ENCODE measurements at places on chromosomes 7 and 10. TPM values are rescaled to one million over a fixed set of nuclear protein-coding genes. Genes with fewer than 3 reads are reported as not detected.

The TWIST1 gene
- 1.8 TPM for total RNA-seq

The PDZD7 gene
- 0.29 TPM for total RNA-seq

The LRRC4 gene
- 15.9 TPM for total RNA-seq

The OR6B1 gene
- not detected for total RNA-seq

The NEUROG3 gene
- 7.3 TPM for total RNA-seq

The SLC16A9 gene
- 13.7 TPM for total RNA-seq

The CALY gene
- total RNA-seq = 2.5 TPM

The RPP38 gene
- total RNA-seq = 19.0 TPM

The PARP12 gene
- total RNA-seq = 3.4 TPM

The SEMA4G gene
- 57.1 TPM for total RNA-seq

The WEE2 gene
- total RNA-seq = 0.16 TPM

The ST7 gene
- 21.9 TPM for total RNA-seq

The DLX6 gene
- 0.38 TPM for total RNA-seq

The HOGA1 gene
- 11.9 TPM for total RNA-seq

The DNAH11 gene
- 1.6 TPM for total RNA-seq

The LRIT1 gene
- not detected for total RNA-seq

The BICC1 gene
- total RNA-seq = 4.9 TPM

The HOXA6 gene
- total RNA-seq = not detected

DNA sequence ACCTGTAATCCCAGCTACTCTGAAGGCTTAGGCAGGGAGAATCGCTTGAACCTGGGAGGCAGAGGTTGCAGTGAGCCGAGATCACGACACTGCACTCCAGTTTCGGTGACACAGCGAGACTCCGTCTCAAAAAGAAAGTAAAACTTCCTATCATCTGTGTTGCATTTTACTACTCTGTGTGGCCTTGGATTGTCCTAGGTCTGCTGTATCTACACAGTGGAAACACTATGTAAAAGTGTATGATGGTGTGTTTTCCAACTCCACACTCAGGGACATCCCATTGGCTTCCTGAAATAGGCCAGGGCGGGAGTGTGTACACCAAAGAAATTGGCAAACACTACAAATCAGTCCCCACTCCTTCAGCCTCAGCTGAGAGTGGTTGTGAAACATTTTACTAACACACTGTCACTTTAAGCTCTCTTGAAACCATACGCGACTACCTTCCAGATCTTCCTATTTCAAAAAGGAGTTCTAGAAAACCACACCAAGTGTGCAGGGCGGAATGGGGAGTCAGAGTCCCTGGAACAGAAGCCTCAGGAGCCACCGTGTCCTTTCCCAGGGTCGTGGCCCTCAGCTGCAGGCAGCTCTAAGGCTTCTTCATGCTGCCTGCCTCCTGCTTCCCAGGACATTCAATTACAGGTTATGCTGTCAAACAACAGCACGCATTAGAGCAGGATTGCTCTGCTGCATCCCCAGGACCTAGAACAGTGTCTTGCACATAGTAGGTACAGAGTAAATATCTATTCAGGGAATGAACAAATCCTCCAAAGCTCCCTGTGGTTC, 275.4 kb downstream of the PARD3 start:
- DNase-seq = no peak
- H3K36me3 ChIP-seq = peaks cover 2% of the 10 kb centered on the region
- H3K4me3 ChIP-seq = no peak overlapping the region
- peak overlapping the region; percentile 87 for H3K27ac ChIP-seq
- H3K27me3 ChIP-seq = no peaks in the 10 kb centered on the region

DNA sequence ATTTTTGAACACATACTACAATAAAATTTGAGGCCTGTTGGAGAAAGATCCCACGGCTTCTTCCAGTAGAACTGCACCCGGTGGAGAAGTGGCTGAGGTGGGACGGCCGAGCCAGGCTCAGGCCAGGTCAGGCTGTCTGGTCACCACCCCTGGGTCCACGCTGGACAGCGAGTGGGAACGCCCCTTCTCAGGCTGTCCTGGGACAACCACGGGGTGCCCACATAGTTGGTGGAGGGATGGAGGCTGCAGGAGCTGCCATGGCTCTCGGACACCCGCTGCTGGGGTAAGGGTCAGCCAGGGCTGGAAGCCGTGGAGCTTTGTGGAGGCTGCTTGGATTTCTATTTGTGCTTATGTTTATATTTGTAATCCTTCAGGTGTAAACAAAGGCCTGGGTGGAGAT, 206.5 kb downstream of the DNAJB6 start:
- no peak overlapping the region for H3K4me3 ChIP-seq
- H3K36me3 ChIP-seq = no peaks in the 10 kb centered on the region
- H3K27ac ChIP-seq = no peak overlapping the region
- H3K27me3 ChIP-seq = peaks cover 28% of the 10 kb centered on the region
- no peak for DNase-seq

GRCh38 chr10:97034958-97035769, 150.6 kb downstream of the SLIT1 start:
- H3K36me3 ChIP-seq = no peaks in the 10 kb centered on the region
- no peak for DNase-seq

GRCh38 chr7:66845379-66846095, 75.5 kb upstream of the TMEM248 start:
- H3K4me3 ChIP-seq = peak overlapping the region; percentile 95
- DNase-seq = no peak
- no peaks in the 10 kb centered on the region for H3K27me3 ChIP-seq

GRCh38 chr10:122648599-122649428, 50.8 kb downstream of the C10orf120 start:
- H3K27ac ChIP-seq = no peak overlapping the region
- peaks cover 54% of the 10 kb centered on the region for H3K27me3 ChIP-seq
- no peak overlapping the region for H3K4me3 ChIP-seq
- H3K4me1 ChIP-seq = no peaks in the 10 kb centered on the region
- peak; percentile 50 for DNase-seq

DNA sequence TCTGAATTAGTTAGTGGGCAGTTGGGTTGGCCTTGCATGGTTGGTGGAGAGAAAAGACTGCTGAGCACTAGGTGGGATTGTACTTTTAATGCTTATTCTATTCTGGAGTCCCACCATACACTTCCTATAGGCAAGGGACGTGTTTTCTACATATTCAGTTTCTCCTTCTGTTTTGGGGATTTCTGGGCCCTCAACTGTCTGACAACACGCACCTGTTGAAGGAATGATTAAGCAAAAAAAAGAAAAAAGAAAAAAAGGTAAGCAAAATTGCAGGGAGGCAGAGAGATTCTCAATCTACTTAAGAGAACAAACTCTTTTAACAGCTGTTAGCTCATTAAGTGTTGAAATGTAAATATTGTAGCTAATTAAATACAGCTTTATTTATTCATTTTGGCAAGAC, 541.3 kb downstream of the CALN1 start:
- H3K36me3 ChIP-seq = no peaks in the 10 kb centered on the region
- DNase-seq = no peak
- H3K27me3 ChIP-seq = no peaks in the 10 kb centered on the region
- no peak overlapping the region for H3K4me3 ChIP-seq
- H3K27ac ChIP-seq = no peak overlapping the region

DNA sequence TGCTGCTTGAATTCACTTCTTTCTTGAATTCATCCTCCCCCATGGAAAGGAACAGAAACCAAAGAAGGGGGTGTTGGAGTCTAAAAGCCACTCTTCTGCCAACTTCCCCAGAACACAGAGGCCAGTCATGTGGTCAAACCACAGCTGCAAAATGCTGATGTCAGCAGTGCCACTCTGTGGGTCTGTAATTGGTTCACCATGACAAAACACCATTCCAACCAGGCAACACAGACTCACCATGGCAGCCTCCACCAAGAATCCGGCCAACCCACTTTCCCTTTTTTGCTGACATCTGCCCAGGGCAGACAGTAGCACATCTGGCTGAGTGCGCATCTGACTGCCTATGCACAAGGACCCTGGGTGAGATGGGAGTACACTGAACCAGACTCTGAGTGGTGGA, 16.8 kb downstream of the OSBPL3 start:
- H3K4me3 ChIP-seq = no peak overlapping the region
- H3K4me1 ChIP-seq = peaks cover 11% of the 10 kb centered on the region
- no peaks in the 10 kb centered on the region for H3K27me3 ChIP-seq
- DNase-seq = no peak
- H3K36me3 ChIP-seq = no peaks in the 10 kb centered on the region

DNA sequence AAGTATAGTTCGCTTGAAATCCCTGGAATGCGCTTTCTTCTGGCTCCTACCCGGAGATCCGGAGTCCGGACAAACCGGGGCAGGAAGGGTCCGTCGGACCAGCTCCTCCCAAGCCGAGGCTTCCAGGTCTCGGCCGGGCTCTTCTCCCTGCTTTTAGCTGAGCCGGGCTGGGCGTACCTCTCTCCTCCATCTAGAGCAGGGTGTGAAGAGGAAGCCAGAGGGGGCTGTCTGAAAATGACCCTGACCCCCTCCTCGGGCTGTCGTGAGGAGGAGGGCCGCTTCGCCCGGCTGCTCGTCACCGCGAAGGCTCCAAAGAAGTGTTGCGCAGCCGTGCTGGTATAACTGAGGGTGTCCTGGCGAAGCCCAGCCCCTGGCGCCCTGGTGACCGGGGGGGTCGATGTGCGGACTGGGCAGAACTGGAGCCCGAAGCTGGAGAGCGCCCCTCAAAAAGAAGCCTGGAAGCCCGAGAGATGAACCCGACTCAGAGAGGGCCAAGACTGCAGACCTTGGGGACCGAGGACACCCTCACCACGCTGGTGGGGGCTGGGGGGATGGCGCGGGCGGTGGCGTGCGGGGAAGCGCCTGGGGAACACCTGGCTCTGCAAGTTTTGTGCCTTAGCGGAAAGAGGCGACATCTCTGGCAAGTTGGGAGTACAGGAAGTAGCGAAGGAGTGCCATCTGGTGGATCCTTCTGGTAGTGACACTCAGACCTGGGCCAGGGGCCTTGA, 5.7 kb downstream of the KAZALD1 start:
- peaks cover 2% of the 10 kb centered on the region for H3K4me1 ChIP-seq
- peak; percentile 72 for DNase-seq
- no peaks in the 10 kb centered on the region for H3K36me3 ChIP-seq
- peak overlapping the region; percentile 72 for H3K4me3 ChIP-seq

DNA sequence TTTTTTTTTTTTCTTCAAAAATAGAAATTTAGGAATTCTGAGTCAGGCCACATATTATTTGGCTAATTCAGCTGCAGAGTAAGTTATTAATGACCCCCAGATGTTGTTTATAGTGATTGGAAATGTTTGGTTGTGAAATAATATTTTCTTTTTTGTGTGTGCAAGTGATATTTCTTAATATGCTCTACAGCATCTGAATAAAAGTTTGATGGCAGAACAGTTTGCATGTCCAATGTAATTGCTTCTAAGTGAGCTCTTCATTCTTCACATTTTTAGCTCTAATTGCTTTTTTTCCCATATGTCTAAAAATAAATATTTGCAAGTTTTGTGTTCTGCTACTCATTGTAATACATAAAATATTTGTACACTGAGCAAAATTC, 116.0 kb downstream of the ARID5B start:
- H3K36me3 ChIP-seq = peaks cover 5% of the 10 kb centered on the region
- DNase-seq = no peak
- peaks cover 35% of the 10 kb centered on the region for H3K4me1 ChIP-seq
- H3K4me3 ChIP-seq = no peak overlapping the region
- no peaks in the 10 kb centered on the region for H3K27me3 ChIP-seq

DNA sequence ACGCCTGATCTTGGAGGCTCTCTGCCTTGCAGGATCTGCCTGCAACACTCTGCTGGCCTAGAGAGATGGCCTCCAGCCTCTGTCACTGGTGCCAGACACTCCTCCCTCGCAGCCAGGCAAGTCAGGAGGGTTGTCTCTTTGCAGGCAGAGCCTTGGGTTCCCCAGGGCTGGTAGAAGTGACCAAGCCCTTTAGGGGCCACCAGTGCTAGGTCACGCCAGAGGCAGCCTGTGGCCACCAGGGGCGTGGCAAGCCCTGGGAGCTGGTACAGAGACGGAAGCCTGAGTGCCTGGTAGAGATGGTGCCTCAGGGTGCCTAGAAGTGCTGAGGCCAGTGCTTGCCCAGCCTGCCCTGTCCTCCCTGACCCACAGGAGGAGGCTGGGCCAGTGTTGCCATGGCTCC, 9.1 kb downstream of the ADCYAP1R1 start:
- no peaks in the 10 kb centered on the region for H3K4me1 ChIP-seq
- H3K4me3 ChIP-seq = no peak overlapping the region
- no peak overlapping the region for H3K27ac ChIP-seq
- no peaks in the 10 kb centered on the region for H3K36me3 ChIP-seq
- peaks cover 49% of the 10 kb centered on the region for H3K27me3 ChIP-seq
- no peak for DNase-seq

- DNase-seq = no peak
- H3K36me3 ChIP-seq = no peaks in the 10 kb centered on the region
- peaks cover 11% of the 10 kb centered on the region for H3K4me1 ChIP-seq
These were observed 340.3 kb downstream of the FRMD4A start for GRCh38 chr10:13990392-13990805.

DNA sequence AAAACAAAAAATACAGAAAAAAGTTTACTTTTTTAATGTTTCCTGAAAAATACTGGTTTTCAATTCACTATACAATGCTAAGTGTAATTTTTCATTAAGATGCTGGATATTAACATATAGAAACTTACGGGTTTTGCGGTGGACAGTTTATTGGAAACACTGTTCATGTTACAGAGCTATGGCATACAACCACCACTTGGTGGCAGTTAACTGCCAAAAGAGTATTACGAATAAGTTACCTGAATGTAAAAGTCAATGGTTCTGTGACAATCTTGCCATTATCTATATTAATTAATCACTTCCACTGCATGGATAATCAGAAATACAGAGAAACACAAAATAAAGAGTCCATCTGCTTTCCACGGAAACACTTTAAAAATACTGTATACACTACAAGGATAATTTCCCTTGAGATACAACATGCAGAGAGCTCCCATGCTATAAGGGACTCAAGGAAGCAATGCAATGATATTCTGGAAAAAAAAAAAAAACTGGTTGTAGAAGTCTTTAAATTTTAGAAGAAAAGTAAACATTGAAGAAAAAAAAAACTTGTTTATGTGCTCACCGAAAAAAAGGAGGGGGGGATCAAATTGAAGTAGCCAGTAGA, 97.0 kb downstream of the TPK1 start:
- no peaks in the 10 kb centered on the region for H3K36me3 ChIP-seq
- no peaks in the 10 kb centered on the region for H3K4me1 ChIP-seq
- H3K27ac ChIP-seq = no peak overlapping the region
- DNase-seq = no peak
- no peaks in the 10 kb centered on the region for H3K27me3 ChIP-seq

- peaks cover 7% of the 10 kb centered on the region for H3K36me3 ChIP-seq
- no peak overlapping the region for H3K27ac ChIP-seq
- no peak overlapping the region for H3K4me3 ChIP-seq
- no peaks in the 10 kb centered on the region for H3K4me1 ChIP-seq
- no peaks in the 10 kb centered on the region for H3K27me3 ChIP-seq
- no peak for DNase-seq
These were observed 1.9 kb upstream of the INMT start for GRCh38 chr7:30750010-30750409.

GRCh38 chr10:1048349-1048731, 579 bp downstream of the IDI1 start:
- H3K4me1 ChIP-seq = peaks cover 34% of the 10 kb centered on the region
- peak overlapping the region; percentile 91 for H3K4me3 ChIP-seq
- DNase-seq = no peak

GRCh38 chr10:59892697-59893096, 13.7 kb downstream of the CCDC6 start:
- DNase-seq = no peak
- H3K27ac ChIP-seq = no peak overlapping the region
- no peaks in the 10 kb centered on the region for H3K27me3 ChIP-seq
- H3K36me3 ChIP-seq = peaks cover 3% of the 10 kb centered on the region
- H3K4me1 ChIP-seq = peaks cover 45% of the 10 kb centered on the region

GRCh38 chr7:36287371-36288241, 102.1 kb upstream of the ANLN start:
- peaks cover 12% of the 10 kb centered on the region for H3K36me3 ChIP-seq
- DNase-seq = no peak
- H3K4me3 ChIP-seq = no peak overlapping the region
- H3K4me1 ChIP-seq = peaks cover 34% of the 10 kb centered on the region
